ENCODE measurements at places on chromosomes 5 and 9.

DNA sequence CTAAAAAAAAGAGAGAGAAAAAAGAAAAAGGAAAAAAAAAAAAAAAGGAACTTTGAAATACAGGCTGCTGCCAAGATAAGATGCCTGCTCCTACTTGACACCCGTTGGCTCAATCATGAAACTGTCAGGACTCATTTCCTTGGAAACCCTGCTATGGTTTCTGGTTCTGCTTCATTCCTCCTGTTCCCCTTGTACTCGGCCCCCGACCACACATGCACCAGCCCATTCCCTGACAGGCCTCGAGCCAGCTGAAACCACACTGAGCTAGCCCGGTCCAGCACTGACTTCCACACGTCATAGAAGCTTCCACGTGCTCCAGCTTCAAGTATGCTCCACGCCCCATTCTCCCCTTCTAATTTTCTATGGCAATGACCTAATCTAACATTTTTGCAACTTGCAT is 93.2 kb downstream of the MYO10 start:
- DNase-seq, result no peak

GRCh38 chr9:131214286-131214856 is 61.9 kb downstream of the FAM78A start:
- no peak for DNase-seq

- DNase-seq, result no peak
Observed at GRCh38 chr9:124266139-124266825, 8.5 kb downstream of the NEK6 start.

DNA sequence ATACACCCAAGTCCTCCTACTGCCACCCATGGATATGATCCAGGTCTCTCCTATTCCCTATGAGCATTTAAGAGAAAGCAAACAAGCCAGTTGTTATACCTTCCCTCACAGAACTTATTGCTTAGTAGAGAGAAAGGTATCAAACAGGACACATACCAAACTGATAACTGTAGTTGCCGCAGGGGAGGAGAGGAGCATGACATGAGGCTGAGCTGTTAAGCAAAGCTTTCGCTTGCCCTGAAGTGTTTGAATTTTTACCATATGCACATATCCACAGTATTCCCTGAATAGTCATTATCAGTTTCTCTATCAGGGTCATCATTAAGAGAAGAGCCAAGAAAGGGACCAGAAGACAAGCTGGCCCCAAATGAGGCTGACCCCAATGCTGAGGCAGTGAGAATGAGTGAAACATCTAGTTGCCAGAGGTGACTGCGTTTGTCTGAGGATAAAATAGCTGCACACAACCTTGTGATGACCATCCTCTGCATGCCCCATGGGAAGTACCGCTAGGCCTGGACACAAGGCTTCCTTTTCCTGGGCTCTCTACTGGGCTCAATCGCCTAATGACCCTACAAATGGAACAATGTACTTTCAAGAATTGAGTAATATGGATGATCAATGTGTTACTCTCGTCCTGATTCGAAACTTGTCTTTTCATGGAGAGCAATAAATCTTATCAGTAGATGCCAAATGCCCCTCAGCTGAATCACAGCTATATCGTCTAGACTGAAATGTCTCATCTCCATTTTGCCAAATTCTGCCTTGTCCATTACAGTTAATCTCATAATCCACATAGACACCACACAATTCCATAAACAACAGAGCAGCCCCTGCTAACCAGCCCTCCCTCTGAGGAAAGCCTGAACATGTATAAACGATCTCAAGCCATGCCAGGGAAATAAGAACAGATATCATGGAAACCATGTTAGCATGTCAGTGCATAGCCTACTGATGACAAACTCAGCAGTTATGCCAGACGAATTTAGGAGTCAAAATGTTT is 4.3 kb upstream of the IFNK start:
- no peak for DNase-seq

- DNase-seq, result no peak
Observed at GRCh38 chr9:80134487-80134886, 562.7 kb downstream of the TLE4 start.

DNA sequence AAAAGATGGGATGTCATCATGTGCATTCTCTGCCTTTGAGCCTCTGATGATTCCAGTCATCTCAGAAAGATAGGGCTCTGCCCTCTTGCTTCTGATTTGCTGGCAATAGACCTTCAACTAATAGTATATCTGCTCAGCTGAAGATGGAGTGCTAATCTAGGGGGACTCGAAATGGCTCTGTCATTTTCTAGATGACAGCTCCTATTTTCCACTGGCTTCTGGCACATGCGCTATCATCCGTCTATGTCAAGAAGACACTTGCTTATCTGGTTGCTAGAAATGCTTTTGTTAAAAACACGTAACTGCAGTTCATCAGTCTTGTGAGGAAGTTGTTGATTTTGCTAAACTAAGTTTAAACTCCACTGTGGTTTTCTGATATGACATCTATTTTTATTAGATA is 265.5 kb upstream of the ZNF608 start:
- DNase-seq, result no peak

GRCh38 chr5:75331095-75332090 is 5.6 kb upstream of the HMGCR start:
- no peak for DNase-seq

GRCh38 chr5:103228588-103228987 is 30.0 kb upstream of the MACIR start:
- DNase-seq, result no peak

GRCh38 chr5:72436796-72437471 is 70.3 kb downstream of the ZNF366 start:
- no peak for DNase-seq

DNA sequence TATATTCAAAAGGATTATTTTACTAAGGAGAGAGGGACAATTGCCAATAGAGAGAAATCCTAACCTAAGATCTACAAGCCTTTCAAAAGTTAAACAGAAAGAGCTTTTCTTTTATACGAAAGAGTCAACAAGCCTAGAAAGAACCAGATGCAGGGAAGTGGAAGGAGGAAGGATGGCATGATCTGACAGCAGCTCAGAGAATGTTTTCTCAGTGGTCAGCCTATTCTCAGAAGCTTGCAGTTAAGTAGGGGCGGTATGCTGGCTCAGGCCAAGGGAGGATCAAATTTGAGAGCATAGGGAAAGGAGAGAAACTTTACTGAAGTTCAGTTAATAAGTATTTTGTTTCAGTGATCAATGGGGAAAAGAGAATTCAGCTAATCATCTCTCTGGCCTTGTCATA is 88.0 kb upstream of the FTMT start:
- no peak for DNase-seq

GRCh38 chr5:135950611-135951010 is 4.2 kb downstream of the LECT2 start:
- DNase-seq, result no peak

- no peak for DNase-seq
Observed at GRCh38 chr5:127351418-127351817, 60.8 kb downstream of the MEGF10 start.

- DNase-seq, result no peak
Observed at GRCh38 chr9:11828201-11828600, 865.0 kb upstream of the TYRP1 start.

GRCh38 chr5:13519131-13519530 is 425.4 kb downstream of the DNAH5 start:
- DNase-seq, result no peak

DNA sequence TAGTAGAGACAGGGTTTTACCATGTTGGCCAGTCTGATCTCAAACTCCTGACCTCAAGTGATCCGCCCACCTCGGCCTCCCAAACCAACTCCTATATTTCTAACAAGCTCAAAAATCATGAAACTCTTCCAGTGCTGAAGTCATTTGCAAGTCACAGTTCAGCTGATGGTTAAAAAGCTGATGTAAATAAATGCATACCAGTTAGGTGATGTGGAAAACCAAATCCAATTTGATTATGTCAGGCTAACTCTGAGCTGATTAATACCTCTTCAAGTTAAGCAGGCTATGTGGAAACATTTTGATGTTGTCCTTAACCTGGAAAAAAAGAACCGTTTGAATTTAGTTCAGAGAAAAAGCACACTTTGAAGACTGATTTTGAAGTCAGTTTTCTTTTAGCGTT is 51.0 kb downstream of the TMEM252 start:
- no peak for DNase-seq

DNA sequence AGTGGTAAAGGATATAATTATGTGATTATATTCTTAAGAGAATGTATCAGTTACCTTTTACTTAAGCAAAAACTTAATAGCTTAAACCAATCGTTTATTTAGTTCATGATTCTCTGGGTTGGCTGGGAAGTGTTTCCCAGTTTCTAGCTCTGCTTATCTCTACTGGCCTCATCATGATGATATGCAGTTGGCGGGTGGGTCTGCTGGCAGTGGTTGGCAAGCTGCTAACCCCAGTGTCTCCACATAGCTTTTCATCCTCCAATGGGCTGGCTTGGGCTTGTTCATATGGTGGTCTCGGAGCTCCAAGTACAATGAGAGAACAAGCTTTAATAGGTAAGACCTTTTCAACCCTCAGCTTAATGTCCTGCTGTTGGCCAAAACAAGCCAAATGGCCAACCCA is 43.8 kb downstream of the ABLIM3 start:
- no peak for DNase-seq

DNA sequence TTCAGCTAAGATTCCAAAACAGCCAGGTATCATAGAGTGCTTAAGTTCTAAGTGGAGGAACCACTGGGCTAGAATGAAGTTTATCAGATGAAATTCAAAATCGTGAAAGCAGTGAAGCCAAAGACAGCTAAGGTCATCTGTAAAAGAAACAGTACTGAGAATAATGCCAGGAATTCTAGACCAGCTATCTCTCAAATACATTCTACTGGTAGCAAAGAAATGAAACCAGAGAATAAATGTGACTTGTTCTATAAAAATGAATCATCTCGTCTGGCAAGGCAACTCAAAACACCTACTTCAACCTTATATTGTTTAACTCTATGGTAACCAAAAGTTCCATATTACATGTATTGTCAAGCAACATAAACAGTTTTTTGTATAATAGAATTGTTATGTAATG is 51.3 kb upstream of the RGMB start:
- DNase-seq, result no peak

- DNase-seq, result no peak
Observed at GRCh38 chr5:141354900-141355469, at the start of gene PCDHGA4. Gene PCDHGA4, plus strand, starts transcription at chr5:141355021. Its CDS starts 87 bp downstream, at chr5:141355108.

- no peak for DNase-seq
Observed at GRCh38 chr9:93041108-93041802, 17.2 kb upstream of the SUSD3 start.

GRCh38 chr5:83084336-83084735 is 7.0 kb downstream of the XRCC4 start:
- DNase-seq, result no peak

- no peak for DNase-seq
Observed at GRCh38 chr5:151079838-151080612, 809 bp downstream of the TNIP1 start.

DNA sequence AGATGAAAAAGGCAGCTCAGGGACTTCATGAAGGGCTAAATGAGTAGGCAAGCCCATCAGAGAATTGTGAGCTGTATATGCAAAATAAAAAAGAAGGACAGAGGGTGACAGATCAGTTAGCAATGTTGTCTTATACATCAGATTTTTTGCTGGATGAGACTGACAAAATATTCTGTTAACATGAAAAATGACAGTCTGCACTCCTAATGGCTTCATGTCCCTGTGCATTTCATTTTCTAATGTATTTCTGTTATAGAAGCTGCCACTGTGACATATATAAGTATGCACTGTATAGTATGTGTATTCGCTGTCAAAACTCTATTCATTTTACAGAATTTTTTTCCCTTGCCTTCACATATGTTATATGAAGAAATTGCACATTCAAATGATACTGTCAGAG is 559.5 kb downstream of the DMRTA1 start:
- no peak for DNase-seq

DNA sequence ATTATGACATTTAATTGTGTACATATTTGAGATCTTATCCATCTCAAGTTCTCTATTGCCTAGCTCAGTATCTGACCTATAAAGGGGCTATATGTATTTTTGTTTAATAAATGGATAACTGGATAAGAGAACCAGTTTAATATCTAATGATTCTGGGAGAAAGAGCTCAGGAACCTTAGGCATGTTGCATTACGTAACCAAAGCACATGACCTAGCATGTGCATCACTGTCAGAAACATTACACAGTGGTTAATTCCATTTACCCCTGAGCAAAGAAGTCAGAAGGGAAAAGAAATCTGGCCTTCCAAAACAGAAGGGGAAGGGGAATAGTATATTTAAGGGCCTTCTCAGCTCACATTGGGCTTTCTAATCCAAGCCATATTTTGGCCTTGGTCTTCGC is 12.3 kb downstream of the PAPPA start:
- no peak for DNase-seq

- DNase-seq, result no peak
Observed at GRCh38 chr5:137209232-137209809, 289.8 kb downstream of the SPOCK1 start.

- no peak for DNase-seq
Observed at GRCh38 chr5:180161420-180162303, 47.3 kb downstream of the RASGEF1C start.

- DNase-seq, result no peak
Observed at GRCh38 chr9:76891874-76892273, 14.0 kb downstream of the PRUNE2 start.

All from kidney epithelial cell (primary cell).